C1 segment of cervical spinal cord (tissue), 14 donors: ENCODE measurements at places on chromosomes 1 and 21.

- DNase-seq: no peak
Observed at GRCh38 chr1:90358448-90358847, 358.7 kb downstream of the BARHL2 start.

DNA sequence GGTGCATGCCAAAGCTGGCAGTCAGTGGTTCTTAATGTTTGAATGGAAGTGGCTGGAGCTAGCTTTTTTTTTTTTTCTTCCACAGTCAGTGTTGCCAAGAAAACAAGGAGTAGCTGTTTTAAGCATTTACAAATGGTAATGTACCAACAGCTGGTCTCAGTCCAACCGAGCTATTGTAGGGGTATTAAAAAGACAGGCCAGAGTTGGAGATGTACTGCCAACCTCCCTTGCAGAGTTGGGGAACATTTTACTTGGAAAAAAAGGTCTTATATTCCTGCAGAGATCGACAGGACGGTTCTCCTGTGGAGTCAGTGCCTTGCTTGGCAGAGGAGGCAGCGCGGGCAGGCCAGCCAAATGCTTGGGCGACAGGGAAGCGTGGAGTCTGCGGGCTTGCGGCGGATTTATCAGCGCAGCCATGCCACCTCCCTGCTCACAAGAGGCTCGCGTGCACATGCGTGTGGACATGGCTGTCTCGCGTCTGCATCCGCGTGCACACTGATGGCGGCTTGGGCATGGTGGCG lies 338.1 kb downstream of the RPS6KC1 start:
- DNase-seq: peak; percentile 28

- no peak for DNase-seq
Observed at GRCh38 chr1:78607334-78607927, 12.8 kb upstream of the IFI44L start.

- DNase-seq: no peak
Observed at GRCh38 chr1:210293171-210293607, 35.5 kb upstream of the HHAT start.

DNA sequence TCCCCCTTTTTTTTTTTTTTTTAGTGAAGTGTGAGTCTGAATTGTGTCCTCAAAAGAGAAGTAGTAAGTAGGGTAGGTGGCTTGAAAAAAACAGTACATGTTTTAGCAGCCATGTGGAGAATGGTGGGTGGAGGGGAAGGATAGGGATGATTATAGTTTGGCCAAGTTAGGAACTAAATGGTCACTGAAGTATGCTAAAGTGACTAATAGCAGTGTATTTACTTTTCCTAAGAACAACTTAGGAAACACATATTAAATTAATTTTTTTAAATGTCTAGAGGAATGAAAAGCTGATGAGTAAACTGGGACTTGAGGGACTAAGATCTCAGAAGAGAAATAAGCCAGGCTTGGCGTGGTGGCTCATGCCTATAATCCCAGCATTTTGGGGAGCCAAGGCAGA lies 55.5 kb downstream of the PLA2G4A start:
- no peak for DNase-seq

DNA sequence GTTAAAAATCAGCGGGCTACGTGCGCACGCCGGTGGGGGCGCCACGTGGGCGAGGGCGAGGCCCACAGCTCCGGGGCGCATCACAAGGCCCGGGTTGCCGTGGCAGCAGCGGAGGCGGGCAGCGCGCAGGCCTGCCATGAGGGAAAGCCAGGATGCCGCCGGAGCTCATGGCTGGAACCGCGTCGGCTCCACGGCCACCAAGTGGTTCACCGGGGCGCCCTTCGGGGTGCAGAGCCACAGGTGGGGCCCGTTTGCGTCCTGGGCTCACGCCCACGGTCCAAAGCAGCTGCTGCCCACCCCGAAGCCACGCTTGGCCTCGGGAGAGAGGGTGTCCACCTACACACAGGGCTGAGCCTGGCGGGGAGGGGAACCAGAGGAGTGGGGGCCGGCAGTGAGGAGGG lies 4.9 kb upstream of the TTC22 start:
- DNase-seq: no peak

- no peak for DNase-seq
Observed at GRCh38 chr1:41805771-41806471, 112.8 kb downstream of the HIVEP3 start.

GRCh38 chr1:192538407-192539296 lies 36.9 kb upstream of the RGS1 start:
- no peak for DNase-seq

DNA sequence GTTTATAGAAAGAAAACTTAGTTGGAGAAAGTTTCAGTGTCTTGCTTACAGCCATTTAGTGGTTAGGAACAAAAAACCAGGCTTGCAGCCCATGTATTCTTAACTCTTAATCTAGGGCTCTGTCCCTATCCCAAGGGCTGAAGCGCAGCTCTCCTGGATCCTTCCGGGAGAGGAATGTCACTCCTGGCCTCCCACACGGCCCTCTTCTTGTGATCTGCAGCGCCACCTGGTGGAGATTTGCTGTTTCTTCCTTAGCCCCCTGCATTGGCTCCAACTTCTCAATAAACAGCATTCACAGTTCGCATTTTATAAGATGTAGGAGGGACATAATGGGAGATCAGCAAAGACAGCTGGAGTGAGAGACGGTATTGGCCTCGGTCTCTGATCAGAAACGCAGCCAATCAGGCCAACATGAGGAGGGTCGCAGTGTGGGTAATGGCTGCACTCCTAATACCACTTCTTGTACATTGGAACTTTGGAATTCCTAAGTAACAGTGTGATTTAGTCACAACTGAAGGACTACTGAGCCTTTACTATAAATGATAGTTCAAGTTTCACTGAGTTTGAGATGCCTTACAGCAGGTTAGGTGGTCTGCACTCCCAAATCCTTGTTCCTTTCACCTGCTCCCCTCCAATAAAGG lies 283.4 kb downstream of the ASTN1 start:
- peak; percentile 61 for DNase-seq

DNA sequence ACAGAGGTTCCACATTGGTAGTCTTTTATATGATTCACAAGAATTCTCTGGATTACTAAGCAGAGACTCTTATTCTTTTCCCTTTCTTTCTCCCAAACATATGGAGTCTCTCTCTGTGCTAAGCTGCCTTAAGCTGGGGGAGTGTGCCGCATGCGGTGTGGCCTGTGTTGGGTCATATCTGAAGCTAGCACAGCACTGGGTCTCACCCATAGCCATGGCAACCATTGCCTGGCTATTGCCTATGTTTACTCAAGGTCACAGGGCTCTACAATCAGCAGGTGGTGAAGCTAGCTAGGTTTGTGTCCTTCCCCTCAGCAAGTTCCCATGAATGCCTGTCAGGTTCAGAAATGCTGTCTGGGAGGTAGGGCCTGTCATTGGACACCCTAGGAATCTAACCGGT lies 73.6 kb upstream of the ZRANB2 start:
- DNase-seq: no peak

DNA sequence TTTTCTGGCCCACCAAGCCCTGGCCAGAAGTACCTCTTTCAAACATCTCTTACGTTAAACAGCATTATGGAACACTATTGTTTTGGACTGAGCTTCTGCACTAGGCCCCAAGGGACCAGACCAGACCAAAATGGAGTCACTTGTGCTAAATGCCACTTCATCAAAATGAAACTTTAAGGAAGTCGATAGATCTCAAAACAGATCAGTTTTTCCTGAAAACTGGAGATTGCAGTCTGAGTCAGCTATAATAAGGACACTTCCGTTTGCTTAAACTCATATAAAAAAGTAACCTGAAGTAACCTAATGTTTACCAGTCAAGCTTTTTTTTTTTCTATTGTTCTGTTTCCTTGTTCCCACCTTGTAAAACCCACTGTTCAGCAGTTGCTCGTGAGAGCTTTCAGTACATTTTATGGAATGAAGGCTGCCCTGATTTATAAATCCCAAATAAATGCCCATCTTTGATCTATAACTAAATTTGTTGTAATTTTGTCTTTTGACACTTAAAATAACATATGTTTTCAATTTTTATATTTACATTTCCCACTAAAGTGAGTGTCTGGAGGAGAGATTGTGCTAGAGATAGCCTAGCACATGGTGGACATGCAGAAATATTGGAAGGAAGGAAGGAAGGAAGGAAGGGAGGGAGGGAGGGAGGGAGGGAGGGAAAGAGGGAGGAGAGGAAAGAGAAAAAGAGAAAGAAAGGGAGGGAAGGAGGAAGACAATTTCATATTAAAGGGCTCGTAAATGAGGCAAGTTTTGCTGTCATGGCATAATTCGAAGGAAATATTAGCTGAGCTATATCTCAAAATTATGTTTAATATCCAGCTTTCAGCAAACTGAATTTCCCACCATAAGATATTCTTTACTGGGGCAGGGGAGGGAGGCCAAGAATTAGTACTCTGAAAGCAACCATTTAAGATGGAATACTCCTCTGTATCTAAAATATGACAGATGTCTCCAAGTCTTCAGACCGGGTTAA lies 77.0 kb upstream of the CXADR start:
- no peak for DNase-seq

- DNase-seq: peak; percentile 68
Observed at GRCh38 chr1:225848030-225848955, 33.9 kb downstream of the TMEM63A start.

DNA sequence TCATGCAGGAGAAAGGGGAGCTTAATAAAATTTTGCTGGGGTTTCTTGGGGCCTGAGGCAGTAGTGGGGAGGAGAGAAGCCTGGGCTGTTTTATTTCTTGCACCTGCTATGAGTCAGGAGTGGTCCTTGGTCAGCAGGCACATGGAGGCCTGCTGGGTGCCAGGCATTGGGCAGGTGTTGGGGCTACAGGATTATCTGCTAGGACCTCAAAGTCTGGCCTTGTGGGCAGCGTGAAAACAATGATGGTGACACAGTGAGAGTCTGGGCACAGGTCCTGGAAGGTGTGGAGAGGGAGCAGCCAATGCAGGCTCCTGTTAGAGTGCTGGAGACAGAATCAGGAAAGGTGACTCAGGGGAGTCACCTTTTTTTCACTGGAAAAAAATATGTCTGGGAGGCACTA lies 17.2 kb downstream of the ROR1 start:
- no peak for DNase-seq

DNA sequence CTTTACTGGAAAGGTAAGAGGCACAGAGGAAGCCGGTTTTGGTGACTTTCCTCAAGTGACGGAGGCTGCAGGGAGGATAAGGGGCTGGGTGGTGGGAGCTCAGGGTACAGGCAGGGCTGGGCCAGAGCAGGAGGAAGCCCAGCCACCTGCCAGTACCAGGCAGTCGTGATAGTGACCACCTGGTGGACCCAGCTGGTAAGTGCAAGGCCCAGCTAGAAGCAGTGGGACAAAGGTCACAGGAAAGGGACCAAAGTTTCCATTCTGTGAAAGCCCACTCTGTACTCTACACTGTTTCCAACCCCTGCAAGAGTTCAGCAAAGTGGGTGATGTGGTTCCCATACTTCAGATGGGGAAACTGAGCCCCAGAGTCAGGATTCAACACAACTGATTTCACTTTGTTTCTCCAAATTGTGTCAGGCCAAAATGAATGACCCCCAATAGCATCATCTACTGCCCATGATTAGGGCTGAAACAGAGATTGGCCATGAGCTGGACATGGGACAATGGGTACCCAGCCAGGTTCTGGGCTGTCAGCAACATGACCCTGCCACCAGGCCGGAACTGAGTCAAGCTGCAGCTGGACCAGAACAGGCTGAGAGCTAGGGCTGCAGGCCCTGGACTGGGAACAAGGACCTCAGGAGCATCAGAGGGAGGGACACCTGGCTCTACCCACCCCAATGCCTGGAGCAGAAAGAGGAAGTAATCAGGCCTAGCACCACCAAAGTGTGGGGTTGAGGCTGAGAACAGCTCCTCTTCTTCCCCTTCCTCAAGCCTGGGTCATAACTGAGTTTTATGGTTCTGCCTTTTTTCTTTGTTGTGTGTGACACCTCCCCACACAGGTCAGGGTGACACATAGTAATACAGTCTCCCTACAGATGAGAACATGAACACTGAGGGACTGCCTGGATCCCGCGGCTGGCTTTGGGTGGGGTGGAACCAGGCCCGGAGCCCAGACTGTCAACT lies 50.2 kb downstream of the KCNN3 start:
- DNase-seq: no peak

GRCh38 chr1:219555806-219556205 lies 57.1 kb downstream of the ZC3H11B start:
- no peak for DNase-seq

- no peak for DNase-seq
Observed at GRCh38 chr21:43376478-43376882, 50.5 kb downstream of the SIK1 start.

DNA sequence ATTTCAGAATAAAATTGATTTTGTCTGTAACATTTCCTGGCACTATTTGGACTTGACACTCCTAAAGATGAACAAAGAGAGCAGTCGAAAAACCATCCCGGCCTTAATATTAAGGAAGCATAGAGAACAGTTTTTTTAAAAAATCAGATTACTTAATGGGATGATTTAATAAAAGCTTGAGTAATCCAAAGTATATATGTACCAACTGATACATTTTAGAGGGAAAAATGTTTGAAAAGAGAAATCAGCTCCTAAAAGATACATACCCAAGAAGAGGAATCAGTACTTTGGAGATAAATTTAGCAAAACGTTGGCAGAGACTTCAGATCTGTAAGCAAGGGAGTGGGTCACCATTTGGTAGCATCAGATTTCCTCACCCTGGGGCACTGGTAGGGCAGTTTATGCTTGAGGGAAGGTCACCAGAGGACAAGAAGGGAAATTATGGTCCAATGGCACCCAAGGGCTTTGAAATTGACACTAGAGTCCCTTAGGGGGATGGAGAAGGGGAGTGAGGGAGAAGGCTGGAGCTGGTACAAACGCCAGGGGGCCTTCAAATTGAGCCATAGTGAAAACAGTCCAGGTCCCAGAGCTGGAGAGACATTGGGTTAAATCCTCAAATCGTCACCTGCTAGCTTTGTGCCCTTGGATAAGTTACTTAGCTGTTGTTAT lies 5.9 kb downstream of the SLAMF7 start:
- DNase-seq: no peak

- DNase-seq: no peak
Observed at GRCh38 chr1:208691012-208691411, 446.8 kb upstream of the PLXNA2 start.

DNA sequence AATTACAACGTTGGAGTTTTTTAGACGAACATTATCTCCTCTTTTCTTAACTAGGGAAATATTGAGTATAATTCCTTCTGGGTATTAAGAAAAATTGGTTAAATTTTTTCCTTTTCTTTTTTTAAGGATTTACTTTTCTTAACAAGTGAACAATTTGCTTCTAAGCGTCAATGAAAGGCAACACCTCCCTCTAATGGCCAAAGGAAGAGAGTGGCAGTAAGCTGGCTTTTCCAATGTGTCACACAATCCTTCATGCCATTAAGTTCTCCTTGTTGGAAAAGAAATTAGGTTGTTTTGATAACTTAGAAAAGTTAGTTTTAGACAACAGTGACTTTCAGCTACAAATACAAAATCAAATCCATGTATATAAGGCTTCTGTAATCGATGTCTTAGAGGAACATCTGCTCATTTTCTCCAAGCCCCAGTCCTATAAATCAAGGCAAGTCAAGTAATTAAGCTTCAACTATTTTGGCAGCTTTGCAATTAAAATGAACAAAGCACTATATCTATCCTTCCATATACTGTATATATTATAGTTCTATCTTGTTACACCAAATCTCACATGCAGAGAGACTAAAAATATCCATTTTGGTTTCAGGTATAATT lies 62.8 kb downstream of the EDEM3 start:
- no peak for DNase-seq
